Choroid plexus epithelial cell (primary cell): ENCODE measurements at places on chromosomes 7 and 10.

- DNase-seq = peak; percentile 11
Measured at GRCh38 chr7:137337902-137338301, 5.6 kb downstream of the PTN start.

DNA sequence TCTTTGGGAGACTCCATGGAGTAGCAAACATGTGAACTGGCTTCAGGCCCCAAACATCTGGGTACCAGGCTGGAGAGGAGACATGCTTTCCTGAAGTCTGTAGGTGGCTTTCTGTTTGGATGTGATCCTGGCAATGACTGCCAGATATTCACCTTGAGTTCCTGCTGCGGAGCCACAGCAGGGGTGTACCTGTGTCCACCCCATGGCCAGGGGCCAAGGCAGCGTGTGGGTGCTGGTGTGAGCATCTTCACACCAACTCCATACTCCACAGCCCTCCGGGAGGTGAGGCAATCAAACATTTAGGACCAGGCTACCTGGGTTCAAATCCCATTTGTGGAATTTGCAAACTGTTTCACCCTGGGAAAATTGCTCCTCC, 113.0 kb downstream of the ADCY1 start:
- no peak for DNase-seq

DNA sequence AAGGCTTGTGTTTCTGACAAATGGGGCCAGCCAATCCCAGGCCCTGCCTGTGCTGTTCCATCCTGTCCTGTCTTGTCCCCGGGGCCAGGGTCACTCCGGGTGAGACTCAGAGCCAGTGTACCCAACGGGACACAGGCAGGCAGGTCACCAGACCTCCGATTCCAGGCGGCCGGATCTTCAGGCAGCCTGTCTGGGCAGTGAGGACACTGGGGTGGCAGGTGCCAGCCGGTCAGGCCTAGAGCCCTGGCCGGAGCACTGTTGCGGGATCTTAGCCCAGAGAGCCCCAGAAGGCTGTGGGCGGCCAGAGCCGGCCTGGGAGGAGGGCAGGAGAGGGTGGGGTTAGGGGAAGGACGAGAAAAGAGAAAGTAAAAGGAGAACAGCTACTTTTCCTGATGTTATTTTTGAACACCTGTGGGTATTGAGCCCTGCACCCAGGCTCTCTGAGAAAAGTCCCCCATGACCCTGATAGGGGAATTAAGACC, 134.3 kb upstream of the TNRC18 start:
- no peak for DNase-seq

DNA sequence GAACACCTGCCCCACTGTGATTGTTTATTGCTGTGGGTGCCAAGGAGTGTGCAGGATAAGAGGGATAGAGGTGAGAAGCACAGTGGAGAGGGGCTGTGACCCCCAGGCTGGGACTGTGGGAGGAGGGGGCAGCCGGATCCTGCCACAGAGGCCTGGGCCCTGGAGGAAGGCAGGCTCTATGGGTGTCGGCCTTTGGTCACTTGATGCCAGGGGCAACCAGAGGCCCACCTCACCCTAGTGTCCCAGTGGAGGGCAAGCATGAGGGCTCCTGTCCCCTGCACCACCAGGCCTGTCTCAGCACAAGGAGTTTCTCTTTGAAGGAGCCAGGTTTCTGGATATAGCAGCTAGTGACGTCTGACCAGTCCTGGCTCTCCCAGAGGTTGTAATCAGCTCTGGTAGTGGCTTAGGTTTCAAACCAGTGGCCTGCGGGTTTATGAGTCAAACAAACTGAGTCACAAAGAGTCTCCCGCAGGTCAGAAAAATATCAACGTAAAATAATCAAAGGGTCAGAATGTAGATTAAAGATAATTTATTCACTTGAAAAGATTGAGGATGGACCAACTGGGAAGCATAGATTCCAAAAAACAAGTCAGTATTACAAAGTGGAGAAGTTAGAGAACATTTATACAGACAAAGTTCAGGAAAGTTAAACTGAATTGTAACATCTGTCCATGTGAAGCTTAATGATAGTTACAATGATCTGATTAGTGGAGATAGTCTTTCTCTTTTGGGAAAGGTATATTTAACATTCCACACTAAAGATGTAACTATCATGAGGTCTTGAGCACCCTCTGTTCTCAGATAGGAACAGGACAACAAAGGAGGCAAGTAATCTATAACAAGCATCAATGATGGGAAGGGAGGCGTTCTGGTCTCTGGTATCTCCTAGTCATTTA, 37.2 kb upstream of the ZNF488 start:
- DNase-seq = peak; percentile 86

- DNase-seq = no peak
Measured at GRCh38 chr7:150368884-150369747, 494 bp downstream of the REPIN1 start.

- no peak for DNase-seq
Measured at GRCh38 chr10:33290321-33291052, 44.0 kb downstream of the NRP1 start.

- no peak for DNase-seq
Measured at GRCh38 chr7:128191136-128191844, 49.8 kb upstream of the LEP start.

GRCh38 chr10:77746047-77746707, 108.6 kb upstream of the KCNMA1 start:
- DNase-seq = peak; percentile 77

DNA sequence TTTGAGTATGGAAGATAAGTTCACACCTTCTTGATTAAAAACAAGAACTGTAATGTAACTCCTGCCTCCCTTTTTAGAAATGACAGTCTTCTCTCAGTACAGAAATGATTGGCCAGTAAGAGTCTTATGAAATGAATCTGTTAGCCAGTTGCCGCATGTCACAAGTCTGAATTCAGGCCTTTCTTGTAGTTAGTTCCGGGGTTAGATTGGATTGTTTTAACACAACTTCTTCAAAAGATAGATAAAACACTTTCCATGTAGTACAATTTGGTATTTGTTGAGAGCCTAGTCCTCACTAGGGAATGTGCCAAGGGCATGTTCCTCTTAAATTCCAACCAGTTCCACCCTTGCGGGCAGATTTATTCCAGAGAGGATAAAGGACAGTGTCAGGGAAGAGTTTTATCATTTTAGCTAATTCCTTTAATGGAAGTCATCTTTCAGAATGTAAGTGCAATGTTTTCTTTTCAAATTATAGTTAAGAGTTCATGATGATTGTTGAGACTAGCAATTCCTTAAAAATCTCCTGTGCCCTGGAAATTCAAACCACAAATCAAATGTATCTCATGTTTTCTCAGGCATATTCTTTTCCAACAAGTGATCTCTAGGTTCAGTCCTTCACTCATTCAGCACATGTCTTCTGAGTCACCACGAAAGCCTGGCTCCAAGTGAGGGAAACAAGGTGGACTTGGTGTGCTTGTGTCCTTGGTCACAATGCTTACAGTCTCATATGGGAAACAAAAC, 4.1 kb downstream of the FHIP2A start:
- peak; percentile 84 for DNase-seq

DNA sequence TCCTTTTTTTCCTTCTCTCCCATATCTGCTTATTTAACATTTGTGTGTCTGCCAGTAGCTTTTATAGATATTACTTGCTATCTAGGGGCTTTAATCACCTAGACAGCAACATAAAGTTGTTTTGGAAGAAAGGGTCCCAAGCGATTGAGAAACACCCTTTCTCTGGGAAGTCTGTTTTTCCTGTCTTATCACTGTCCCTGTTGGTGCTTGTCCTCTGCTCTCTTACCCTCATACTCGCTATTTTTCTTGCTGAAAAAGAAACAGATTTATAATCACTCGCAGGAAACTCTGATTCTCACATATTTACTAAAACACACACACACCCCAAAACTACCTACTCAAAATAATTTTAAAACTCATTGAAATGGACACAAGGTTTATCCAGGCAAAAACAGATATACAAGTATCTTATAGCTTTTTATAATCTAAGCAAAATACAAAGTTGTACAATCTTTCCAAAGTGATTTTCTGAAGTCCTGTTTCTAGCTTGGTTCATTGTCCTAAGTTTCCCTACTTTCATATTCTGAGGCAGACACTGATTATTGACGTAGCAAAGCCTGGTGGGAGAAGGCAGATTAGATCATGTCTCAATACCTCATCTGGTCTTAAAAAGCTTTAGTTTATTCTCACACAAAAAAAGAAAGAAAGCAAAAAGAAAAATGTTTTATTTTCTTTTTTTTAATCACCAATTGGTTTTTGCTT, 157.3 kb downstream of the CACNA2D1 start:
- peak; percentile 31 for DNase-seq

DNA sequence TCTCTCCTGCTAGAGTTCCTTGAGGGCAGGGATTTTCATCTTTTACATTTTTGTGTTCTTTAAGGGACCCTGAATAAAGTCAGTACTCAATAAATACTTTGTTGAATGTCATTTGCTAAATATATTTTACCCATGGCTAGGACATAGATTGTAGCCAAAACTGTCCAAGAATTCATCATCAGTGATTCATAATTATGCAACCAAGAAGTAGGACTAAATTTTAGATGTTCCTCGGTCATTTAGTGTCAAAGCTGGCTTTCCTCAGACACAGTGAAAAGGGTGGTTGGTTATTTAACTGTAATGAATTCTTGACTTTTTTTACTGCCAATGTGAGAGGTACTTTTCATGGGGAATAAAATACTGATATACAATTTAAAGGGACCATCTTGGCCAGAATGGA, 3.3 kb downstream of the NUDT13 start:
- DNase-seq = peak; percentile 12

DNA sequence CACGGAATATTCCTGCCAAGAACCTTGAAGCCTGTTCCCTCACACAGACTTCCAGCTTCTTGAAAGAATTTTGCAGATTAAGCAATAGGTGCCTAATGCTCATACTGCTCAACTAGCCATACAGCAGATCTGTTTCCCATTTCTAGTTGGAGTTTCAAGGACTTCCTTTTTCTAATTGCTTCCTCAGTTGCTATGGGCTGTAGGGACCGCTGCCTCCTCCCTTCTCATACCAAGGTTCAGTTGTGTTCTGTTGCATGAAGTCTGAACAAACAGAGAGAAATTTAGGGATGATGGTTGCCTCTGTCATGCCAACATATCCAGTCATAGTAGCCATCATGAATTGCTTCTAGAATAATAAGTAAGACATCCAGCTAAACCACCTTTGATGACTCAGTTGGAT, 6.8 kb downstream of the ITGA8 start:
- peak; percentile 39 for DNase-seq

DNA sequence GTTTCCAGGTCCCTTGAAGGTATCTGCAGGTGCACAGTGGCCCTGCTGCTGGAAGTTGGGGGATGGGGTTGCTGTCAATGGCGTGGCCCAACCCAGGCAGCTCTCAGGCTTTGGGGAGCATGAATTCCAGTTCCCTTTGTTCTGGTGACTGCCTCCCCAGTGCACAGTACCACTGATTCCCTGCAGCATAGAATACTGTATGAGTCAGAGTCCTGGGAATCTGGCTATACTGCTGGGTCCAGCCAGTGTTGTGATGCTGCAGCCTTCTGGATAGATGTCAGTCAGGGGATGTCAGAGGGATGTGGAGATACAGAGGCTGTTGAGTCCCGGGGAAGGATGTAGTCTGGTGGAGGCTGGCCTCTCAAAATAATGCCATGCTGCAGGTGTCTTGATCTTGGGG, 99.3 kb downstream of the LANCL2 start:
- no peak for DNase-seq

GRCh38 chr7:27163288-27164044, 1.9 kb downstream of the HOXA9 start:
- DNase-seq = no peak

GRCh38 chr10:88074971-88075370, 211.5 kb downstream of the PTEN start:
- DNase-seq = no peak

DNA sequence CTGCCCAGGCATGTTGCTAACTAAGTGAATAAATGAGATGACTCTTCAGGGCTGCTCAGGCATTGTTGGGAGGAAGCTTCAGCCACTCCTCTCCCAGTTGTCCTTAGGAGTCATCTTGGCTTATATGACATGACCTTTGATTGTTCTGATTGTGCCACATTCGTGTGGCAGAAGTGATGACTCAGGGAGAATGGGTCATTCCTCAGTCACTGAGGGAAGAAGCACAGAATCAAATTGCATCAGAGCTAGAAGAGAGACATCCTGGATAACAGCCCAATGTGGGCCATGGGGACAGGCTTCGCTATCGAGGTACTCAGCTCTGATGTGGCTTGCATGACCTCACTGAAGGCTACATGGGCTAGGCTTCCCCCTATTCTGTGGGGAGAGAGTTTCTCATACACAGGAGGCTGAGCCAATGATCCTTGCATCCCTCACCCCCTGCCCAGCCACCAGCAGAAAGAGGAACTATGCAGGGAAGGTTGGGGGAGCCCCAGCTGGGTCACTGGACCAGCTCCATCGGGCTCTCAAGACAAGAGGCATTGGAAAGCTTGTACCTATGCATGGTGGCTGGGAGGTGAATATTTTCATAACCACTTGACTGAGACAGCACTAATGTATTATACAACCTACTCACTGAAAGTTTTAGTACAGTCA, 6.0 kb upstream of the HMX3 start:
- no peak for DNase-seq

- DNase-seq = no peak
Measured at GRCh38 chr10:124116771-124117510, 23.5 kb upstream of the CHST15 start.

GRCh38 chr7:14902589-14903067, at the start of gene DGKB:
DGKB (minus strand) TSS chr7:14902751.
- DNase-seq = peak; percentile 35

GRCh38 chr10:99008054-99008453, 227.6 kb downstream of the HPSE2 start:
- no peak for DNase-seq

DNA sequence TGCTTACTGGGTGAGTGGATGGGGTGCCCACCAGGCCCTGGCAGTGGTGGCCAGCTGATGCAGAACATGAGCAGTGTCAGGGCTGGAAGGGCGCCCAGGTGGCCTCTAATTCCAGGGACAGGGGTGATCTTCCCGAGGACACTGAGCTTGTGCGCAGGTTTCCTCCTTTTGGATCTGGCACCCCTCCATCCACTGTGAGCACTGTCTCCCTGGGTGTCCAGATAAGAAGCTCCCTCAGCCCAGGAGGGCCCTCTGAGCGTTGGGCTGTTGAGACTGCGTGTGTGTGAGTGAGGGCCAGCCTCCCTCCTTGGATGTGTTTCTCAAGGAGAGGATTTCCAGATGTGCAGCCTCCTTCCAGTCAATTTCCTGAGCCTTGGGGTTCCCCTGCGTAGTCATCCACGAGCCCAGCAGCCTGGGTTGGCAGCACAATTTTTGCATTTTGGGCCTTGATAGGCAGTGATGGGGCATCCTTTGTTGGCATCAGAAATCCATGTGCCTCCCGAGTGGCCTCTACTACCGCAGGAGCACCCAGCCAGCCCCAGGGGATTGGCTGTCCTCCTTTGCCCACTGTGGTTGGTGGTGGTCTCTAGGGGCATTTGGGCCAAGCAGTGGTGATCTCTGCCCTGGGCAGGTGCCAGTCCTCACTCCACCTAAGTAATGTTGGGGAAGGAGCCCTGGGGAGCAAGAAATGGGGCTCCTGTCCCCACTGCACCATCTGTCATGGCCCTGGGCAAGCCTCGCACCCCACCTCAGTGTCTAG, 20.9 kb upstream of the BTBD16 start:
- DNase-seq = peak; percentile 44

- DNase-seq = no peak
Measured at GRCh38 chr10:130387936-130388580, 251.9 kb downstream of the GLRX3 start.

GRCh38 chr10:130656187-130656575, 520.0 kb downstream of the GLRX3 start:
- DNase-seq = no peak

GRCh38 chr10:124629842-124630241, 114.3 kb downstream of the FAM53B start:
- DNase-seq = no peak
